ENCODE measurements at places on chromosomes 6 and 20.

DNA sequence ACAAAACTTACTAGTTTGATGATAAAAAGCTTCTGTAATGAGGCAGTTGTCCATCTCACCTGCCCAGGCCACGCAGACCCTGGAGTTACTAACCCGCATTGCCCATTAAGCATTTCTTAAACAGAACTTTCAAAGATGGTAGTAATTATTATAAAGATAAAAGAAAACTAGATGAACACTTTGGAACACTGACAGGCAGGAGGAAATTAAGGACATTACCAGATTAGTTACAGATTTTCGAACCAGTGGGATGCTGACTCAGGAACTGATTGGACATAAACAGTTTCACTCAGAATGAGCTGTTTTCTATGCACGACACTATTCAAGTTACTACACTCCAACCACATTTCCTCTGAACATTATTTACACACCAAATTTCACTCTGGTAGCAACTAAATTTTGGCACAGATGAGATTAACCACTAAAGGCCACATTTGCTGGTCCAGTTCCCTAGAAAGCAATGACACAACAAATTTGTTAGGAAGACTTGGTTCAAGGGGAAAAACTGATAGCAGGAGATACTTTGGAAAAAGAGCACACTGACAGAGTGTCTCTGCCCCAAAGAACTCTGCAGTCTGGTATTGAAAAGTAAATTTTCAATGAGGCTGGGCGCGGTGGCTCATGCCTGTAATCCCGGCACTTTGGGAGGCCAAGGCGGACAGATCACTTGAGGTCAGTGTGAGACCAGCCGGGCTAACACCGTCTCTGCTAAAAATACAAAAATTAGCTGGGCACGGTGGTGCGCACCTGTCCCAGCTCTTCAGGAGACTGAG is 3.0 kb downstream of the ROMO1 start:
- no peak for DNase-seq

GRCh38 chr6:42199106-42199981 is 4.6 kb upstream of the GUCA1B start:
- DNase-seq, result no peak

- DNase-seq, result no peak
These were observed 110.3 kb downstream of the RWDD2A start for GRCh38 chr6:83303426-83303825.

DNA sequence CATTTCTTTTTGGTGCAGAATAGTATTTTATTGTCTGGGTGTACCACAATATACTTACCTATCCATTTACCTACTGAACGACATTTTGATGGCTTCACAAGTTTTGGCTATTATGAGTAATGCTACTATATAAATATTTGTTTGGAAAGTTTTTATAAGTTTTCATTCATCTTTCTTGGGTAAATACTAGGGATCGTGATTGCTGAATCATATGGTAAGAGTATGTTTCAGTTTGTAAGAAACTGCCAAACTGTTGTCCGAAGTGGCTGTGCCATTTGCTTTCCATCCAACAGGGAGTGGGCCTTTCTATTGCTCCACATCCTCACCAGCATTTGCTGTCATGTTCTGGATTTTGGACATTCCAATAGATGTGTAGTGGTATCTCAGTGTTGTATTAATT is 104.2 kb downstream of the CDYL start:
- DNase-seq, result no peak

- no peak for DNase-seq
These were observed 34.4 kb upstream of the B3GAT2 start for GRCh38 chr6:70991253-70991652.

DNA sequence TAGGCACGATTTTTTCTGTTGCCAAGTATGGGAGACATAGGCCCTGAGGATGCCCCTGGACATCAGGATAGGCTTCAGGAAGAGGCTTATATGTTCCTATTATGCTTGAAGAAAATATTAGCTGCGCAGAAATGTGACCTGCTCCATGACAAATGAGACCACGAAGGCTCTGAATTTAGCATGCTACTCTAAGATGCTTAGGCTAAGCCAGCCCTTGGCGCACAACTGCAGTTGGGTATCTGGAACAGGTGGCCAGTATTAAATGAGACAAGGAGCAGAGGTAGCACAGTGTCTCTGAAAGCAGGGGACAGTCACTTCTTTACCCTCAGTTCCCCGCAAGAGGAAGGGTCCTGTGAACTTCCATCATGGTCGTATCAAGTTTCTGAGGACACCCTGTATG is 90.0 kb downstream of the RREB1 start:
- no peak for DNase-seq

GRCh38 chr20:32206760-32207625 is 550 bp downstream of the PLAGL2 start:
- peak; percentile 38 for DNase-seq
